Smooth muscle cell of the pulmonary artery (primary cell): ENCODE measurements at places on chromosomes 7 and 10. TPM values are rescaled to one million over a fixed set of nuclear protein-coding genes. Genes with fewer than 3 reads are reported as not detected.

ZPBP gene
- total RNA-seq: not detected in 2 replicates

ENKUR gene
- 0.07 and 0.17 TPM in 2 replicates for total RNA-seq

ITGB8 gene
- 95.7 and 171 TPM in 2 replicates for total RNA-seq

GRM3 gene
- not detected in 2 replicates for total RNA-seq

HTR5A gene
- total RNA-seq: not detected in 2 replicates

SH3PXD2A gene
- 44.1 and 45.5 TPM in 2 replicates for total RNA-seq

CFAP69 gene
- total RNA-seq: 10.6 and 13.4 TPM in 2 replicates

C7orf33 gene
- not detected in 2 replicates for total RNA-seq

TFR2 gene
- 1.9 and 2.2 TPM in 2 replicates for total RNA-seq

TNKS2 gene
- total RNA-seq: 65.9 and 69.8 TPM in 2 replicates
